ENCODE measurements at places on chromosomes 11 and 22.

- no peak overlapping the region for H3K4me3 ChIP-seq
- peaks cover 49% of the 10 kb centered on the region for H3K4me1 ChIP-seq
- H3K27ac ChIP-seq, result peak overlapping the region; percentile 40
- no peaks in the 10 kb centered on the region for H3K27me3 ChIP-seq
These were observed 5.1 kb upstream of the CDKN1C start for GRCh38 chr11:2890466-2891294.

DNA sequence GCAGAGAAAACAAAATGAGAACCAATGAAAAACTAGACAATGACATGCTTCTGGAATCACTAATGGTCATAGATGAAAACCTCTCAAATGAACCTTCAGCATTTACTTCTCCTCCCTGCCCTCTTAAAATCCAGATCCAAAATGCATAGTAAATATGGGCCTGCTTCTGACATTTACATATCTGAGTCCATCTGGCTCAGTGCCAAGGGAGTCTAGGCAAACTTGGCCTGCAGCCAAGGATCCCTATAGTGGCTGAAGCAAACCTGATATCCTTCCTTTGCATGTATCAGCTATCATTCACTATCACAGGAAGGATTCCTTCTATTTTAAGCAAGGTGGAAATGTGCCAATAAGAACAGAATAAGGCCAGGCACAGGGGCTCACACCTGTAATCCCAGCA lies 104.8 kb downstream of the C11orf58 start:
- peaks cover 22% of the 10 kb centered on the region for H3K4me1 ChIP-seq
- H3K27ac ChIP-seq, result peak overlapping the region; percentile 82
- no peak for DNase-seq
- peaks cover 50% of the 10 kb centered on the region for H3K36me3 ChIP-seq
- H3K4me3 ChIP-seq, result no peak overlapping the region
- no peaks in the 10 kb centered on the region for H3K27me3 ChIP-seq

DNA sequence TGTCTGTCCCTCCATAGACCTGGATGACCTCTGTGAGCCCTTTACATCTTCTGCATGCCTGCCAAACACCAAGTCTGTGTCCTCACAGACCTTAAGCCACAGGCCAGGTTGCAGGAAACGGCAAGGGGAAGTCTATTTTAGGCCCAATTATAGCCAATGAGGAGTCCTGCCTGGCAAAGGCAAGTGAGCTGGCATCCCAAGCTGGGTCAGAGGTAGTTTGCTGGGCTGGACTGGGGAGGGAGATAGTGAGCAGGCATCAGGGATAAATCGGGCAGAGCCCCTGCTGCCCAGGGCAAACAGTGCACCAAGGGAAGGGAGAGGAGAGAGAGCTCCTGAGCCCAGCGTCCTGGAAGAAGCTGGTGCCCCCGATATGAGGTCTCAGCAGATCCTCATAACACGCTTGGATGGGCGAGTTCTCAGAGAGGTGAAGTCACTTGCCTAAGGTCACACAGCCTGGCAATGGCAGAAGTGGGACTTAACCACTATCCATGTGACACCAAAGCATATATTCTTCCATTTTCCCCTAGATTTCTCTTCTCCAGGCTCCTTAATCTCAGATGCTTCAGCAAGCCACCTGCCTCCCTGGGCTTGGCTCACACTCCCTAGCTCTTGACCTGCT lies 3.7 kb upstream of the RELT start:
- no peak overlapping the region for H3K4me3 ChIP-seq
- peaks cover 19% of the 10 kb centered on the region for H3K36me3 ChIP-seq
- DNase-seq, result no peak
- no peak overlapping the region for H3K27ac ChIP-seq
- H3K27me3 ChIP-seq, result no peaks in the 10 kb centered on the region

DNA sequence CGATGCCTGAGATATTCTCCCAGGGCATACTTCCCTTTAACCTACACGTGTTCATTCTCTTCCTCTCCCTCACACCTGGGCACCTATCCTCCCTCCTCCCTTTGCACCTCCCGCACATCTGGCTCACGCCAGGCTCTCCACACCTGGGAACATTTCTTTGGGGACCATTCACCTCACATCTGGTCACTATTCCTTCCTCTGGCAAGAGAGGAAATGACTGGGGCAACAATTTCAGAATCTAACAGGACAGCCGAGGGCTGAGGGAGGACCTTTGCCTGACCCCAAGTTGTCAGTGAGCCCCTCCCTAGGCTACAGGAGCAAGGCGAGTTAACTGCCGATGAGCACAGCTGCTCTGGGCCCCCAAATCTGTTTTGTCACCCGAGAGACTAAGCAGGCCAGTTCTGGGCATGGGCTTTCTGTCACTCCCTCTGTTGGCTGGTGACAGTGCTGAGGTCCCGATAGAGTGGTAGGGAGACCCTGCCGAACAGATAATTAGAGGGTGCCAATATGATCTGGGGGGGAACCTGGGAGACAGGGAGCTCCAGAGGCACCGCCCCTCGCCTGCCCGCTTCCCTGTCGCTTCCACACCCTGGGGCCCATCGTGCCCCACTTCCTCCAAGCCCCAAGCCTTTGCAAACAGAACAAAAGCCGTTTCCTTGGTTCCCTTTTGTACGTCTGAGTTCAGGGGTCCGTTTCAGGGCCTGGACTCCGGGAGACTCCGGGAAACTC lies 45.6 kb downstream of the EIF3F start:
- H3K36me3 ChIP-seq, result no peaks in the 10 kb centered on the region
- H3K27me3 ChIP-seq, result no peaks in the 10 kb centered on the region
- H3K27ac ChIP-seq, result no peak overlapping the region
- H3K4me1 ChIP-seq, result peaks cover 14% of the 10 kb centered on the region
- peak; percentile 78 for DNase-seq

DNA sequence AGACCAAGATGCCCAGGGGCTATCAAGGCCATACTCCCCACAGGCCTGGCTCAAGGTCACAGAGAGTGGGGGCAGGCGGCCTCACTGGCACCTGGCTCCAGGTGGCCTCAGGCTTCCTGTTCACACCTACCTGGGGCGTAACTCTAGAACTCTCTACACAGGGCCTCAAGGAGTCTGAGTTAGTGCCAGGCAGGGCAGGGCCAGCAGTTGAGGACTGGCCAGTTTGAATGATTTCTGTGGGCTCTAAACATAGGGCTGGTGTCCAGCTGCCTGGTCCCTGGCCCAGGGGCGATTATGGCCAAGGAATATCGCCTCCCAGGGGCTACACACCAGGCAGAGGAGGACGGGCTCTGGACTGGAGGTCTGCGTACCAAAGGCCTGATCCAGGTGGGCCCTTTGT lies 79.2 kb downstream of the WNT7B start:
- no peak overlapping the region for H3K27ac ChIP-seq
- H3K4me3 ChIP-seq, result no peak overlapping the region
- peaks cover 16% of the 10 kb centered on the region for H3K27me3 ChIP-seq
- no peak for DNase-seq
